Stimulated activated CD8-positive, alpha-beta memory T cell treated with anti-CD3 and anti-CD28 coated beads, Interleukin-15, amount 100 ng/mL, for 1 hour (primary cell): ENCODE measurements at places on chromosomes 5 and 9.

GRCh38 chr5:125848751-125849150 lies 574.5 kb upstream of the GRAMD2B start:
- no peak for DNase-seq

GRCh38 chr5:96946381-96946780 lies 10.5 kb downstream of the LNPEP start:
- no peak for DNase-seq

GRCh38 chr5:114660791-114661190 lies 298.9 kb downstream of the KCNN2 start:
- DNase-seq = no peak

- no peak for DNase-seq
These were observed 50.3 kb downstream of the UBE2QL1 start for GRCh38 chr5:6498968-6499367.

DNA sequence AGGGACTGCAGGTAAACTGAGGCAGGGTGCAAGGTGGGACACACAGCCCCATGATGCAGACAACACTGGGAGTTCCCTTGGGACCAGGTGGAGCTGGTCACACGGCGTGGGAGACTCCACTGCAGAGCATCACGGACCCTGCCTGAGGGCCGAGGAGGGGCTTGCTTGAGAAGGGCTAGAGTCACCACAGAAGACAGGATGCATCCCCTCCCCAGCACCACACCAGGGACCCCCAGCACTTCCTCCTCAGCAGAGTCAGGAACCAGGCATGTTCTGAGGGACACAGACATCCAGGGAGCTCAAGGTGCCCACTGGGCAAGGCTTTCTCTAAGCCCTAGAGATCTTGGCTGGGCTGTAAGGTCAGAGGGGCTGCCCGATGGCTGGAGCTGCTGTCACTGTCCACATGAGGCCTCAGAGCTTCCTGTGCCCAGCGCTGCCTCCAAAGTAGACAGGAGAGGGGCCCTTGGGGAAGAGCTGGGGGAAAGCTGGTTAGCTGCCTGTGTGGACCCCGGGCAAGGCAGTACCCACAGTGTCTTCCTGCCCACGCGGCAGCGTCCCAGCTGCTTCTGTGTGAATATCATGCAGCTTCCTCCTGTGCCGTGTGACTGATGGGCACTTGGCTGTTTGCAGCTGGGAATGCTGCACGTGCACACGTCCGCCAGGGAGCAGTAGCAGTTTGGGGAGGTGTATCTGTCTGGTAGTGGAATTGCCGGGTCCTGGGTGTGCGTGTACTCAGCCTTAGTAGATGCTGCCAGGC lies 176.6 kb downstream of the CACNA1B start:
- DNase-seq = no peak

- DNase-seq = no peak
These were observed 21.6 kb downstream of the PDE6A start for GRCh38 chr5:149922950-149923349.

- DNase-seq = no peak
These were observed 305.7 kb upstream of the GRIN3A start for GRCh38 chr9:102044133-102044532.

DNA sequence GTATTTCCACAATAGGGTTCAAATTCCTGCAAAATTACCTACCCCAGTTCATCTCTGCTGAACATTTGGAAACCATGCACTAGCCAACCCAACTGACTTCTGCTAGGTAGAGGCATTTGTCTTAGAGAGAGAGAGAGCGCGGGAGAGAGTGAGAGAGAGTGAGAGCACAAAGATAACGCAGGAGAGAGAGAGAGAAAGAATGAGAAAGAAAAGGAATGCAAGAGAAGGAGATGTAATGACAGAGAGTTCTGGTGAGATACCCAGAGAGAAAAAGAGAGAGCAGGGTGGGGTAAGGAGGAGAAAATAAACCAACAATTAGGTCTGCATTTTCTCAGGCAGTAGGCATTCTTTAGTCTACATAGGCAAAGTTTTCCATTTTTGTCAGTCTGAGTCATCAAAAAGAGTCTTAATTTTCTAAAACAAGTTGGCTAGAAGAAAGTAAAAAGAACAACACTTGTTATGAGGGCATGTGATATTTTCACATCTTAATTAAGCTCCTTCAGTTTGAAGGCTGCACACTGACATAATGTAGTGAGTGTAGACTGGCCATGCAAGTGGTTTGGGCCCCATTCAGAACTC lies 98.2 kb downstream of the MAP1B start:
- DNase-seq = no peak

GRCh38 chr9:119836036-119836435 lies 466.8 kb upstream of the BRINP1 start:
- DNase-seq = no peak

- no peak for DNase-seq
These were observed 151.5 kb upstream of the PITX1 start for GRCh38 chr5:135185481-135186065.

DNA sequence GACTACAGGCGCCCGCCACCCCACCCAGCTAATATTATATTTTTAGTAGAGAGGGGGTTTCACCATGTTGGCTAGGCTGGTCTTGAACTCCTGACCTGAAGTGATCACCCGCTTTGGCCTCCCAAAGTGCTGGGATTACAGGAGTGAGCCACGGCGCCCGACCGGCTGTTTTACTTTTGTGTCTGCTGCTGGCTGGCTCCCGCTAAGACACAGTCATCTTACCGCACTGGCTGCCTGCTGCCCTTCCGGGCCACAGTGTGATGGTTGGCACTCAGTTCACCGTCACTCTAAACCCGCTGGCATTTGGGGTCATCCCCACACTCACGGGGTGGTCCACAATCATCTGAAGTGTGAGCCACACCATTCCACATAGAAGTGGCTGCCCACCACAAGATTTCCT lies 93.7 kb downstream of the WDR41 start:
- DNase-seq = no peak

GRCh38 chr9:136728548-136729123 lies 14.1 kb downstream of the LCN10 start:
- no peak for DNase-seq

GRCh38 chr9:131843989-131844744 lies 104.3 kb upstream of the RAPGEF1 start:
- DNase-seq = no peak

DNA sequence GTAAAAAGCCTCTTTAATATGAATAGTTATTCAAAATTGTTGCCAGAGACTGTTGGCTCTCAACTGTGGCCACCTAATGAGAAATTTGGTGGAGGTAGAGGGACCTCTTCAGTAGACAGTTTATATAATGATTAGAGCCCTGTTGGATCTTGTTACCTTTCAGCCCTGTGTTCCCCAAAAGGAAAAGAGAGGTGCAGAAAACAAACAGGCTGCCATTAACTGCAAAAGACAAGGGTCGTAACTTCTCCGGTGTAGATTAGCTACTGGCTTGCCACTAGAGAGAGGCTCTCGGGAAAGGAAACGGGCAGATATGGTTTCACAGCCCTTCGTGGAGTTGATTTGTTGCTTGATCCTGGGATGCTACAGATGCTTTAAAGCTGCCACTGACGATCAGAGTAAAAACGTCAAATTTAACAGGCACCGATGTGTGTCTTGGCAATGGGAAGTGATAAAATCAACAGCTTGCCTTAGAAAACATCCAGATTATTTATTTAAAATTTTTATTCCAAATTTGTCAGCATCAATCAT lies 7.8 kb downstream of the FST start:
- no peak for DNase-seq

DNA sequence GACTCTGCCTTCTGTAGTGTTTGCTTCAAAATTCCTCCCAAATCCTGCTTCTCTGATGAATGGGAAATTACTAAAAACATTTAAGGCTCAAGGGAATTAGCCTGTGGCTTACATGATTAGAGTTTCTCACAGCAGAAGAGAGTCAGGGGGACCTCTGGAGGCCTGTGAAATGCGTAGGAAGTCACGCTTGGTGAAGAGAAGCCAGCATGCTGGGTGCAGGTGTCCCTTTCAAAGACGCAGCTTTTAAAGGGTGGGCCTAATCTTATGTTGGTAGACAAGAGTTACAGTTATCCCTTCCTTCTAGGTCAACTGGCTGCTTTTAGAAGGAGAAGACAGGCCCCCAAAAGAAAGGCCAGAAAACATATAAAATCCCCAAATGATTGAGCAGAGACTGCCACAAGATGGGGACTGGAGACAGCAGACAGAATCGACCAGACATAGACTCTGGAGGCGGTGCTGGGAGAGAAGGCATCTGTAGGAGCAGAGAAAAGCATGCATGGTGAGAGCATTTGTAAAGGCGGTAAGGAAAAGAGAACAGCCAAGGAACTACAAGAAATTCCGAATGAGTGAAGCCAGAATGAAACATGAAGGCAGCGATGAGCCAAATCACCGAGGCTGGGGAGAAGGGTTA lies 42.3 kb downstream of the B4GALT1 start:
- no peak for DNase-seq

DNA sequence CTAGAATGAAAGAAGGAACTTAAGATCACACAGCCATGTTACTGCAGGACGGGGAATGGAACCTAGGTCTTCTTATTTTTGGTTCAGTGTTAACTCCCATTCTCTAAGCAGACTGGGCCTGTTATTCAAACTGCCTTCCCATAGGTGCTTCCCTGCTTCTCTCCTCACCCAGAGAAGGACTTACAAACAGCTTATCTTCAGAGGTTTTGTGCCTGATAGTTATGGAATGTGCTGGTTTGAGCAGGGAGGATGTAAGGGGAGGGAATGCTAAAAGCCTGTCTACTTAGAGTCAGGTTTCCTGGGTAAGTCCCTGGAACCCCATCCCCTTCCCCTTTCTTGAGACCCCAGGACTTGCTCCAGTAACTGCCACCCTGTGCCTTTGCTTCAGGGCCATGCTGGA lies 4.2 kb upstream of the PSMD5 start:
- DNase-seq = no peak

DNA sequence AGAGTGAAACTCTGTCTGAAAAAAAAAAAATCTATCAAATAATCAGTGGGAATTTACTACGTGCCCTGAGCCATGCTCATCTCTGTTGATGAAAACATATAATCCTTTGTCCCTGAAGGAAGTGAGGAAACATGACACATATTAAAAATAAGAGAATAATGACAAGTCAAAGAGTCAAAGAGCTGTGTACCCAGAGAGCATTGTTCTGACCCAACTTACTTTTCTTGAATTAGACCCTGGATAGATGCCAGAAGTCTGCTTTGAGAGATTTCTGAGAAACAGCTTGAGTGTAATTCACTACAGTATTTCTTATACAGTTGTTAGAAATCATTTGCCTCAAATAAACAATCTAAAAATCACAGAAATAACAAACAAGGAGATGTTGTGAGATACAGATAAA lies 490.0 kb upstream of the PIK3R1 start:
- DNase-seq = no peak

DNA sequence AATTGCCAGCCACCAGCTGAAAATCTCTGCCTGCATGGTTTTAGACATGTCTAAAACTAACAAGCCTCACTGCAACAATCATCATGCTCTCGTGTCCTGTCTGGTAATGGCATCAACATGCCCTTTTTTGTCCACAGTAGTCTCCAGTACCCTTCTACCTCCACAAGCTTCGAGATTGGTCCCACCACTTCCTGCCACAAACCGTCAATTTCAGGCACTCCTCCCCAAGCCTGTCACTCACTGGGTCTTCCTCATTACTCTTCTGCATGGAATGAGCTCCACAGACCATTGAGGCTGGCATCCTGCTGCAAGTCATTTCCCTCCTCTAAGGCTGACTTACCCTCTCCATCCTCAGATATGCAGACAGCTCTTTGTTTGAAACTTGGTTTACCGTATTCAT lies 9.0 kb downstream of the LPAR1 start:
- DNase-seq = no peak

GRCh38 chr9:69579760-69580581 lies 92.2 kb downstream of the APBA1 start:
- DNase-seq = no peak

GRCh38 chr5:8685704-8686103 lies 816.8 kb downstream of the MTRR start:
- DNase-seq = no peak

DNA sequence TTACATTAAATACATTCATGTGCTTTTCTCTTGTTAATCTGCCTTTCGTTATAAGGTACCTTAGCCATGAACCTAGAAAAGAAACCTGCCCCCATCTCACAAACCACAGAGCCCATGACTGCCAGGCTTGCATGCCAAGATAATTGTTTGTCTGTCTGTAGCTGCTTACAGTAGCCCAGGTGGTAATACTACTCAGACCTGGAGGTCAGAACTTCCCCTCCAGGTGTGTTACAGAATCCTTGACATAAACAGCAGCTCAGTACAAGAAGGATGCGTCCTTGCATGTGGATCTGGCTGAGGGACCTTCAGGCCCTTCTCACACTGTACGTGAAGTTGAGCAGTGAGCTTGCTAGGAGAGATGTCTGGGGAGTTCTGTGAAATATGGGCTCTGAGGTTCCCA lies 291.4 kb downstream of the CSNK1G3 start:
- no peak for DNase-seq

GRCh38 chr9:37706290-37706689 lies 47.3 kb upstream of the TRMT10B start:
- no peak for DNase-seq

GRCh38 chr5:1897386-1897785 lies 14.7 kb upstream of the IRX4 start:
- DNase-seq = no peak

DNA sequence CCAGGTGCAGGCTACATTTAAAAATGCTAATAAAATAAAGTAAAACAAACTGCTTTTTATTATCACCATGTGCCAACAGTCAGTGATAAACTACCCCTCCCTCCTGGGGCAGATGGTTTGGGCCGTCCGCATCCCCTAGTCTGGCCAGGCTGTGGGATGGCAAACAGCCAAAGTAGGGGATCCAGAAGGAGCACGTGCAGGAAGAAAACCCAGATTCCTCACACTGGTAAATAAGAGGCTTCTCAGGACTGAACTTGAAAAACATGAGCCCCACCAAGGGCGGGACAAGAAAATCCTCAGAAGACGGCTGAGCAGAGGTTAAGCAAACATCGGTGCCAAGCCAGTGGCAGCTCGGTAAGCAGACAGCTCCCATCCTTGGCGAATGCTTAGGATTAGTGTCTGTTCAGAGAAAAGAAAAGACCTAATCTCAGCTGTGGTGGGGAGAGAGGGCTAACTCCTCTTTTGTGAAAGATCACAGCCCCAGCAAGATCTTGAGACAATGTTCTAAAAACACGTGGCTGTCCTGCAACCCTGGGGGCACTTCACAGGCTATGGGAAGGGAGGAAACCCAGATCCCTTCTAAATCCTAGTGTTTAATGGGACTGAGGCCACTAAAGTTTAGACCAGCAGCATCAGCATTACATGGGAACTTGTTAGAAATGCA lies 46.5 kb upstream of the GDNF start:
- DNase-seq = no peak

DNA sequence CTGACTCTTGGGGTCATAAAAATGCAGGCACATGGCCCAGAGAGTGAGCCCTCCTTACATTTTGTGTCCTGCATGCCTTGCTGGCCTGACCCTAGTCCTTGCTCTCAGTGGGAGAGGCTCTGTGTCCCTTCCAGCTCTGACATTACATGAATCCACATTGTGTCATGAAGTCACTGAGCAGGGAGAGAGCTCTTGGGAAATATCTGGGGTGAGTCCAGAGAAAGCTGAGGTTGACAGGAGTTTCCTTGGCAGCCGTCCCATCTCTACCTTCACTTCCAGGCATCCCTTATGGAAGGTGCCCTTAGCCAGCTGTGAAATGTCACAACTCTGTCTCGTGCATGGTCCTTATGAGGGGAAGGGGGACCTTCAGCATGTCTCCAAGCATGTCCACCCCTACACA lies 41.0 kb downstream of the FAT2 start:
- no peak for DNase-seq
